ENCODE measurements at places on chromosomes 3 and 15.

- no peak for DNase-seq
These were observed 139.0 kb downstream of the FAM43A start for GRCh38 chr3:194824701-194825111.

GRCh38 chr15:33586786-33587697, 276.3 kb downstream of the RYR3 start:
- no peak for DNase-seq

- no peak for DNase-seq
These were observed 31.4 kb downstream of the NBEAL2 start for GRCh38 chr3:47010910-47011309.

- DNase-seq = no peak
These were observed 343.7 kb downstream of the NSUN3 start for GRCh38 chr3:94406595-94406994.

- DNase-seq = no peak
These were observed 70.8 kb upstream of the FILIP1L start for GRCh38 chr3:100184948-100185570.

- no peak for DNase-seq
These were observed 125.4 kb downstream of the MEGF11 start for GRCh38 chr15:66128116-66128680.

DNA sequence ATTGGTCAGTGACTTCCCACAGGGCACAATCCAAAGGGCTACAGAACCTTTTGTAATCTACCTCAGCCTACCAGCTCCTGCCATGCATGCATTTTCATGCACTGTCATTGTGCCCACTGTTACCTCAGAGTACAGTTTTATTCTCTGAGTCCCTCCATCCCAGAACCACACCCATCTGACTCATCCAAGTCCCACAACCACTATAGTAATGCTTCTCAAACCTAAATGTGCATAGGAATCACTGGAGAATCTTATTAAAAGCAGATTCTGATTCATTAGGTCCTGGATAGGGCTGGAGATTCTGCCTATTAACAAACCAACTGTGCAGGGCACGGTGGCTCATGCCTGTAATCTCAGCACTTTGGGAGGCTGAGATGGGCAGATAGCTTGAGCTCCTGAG, 3.7 kb upstream of the B3GALNT1 start:
- DNase-seq = no peak

GRCh38 chr3:55097441-55097840, 169.6 kb upstream of the LRTM1 start:
- no peak for DNase-seq

- DNase-seq = no peak
These were observed 36.5 kb downstream of the HCN4 start for GRCh38 chr15:73331991-73332925.

GRCh38 chr3:29429055-29429679, 148.3 kb downstream of the RBMS3 start:
- DNase-seq = no peak

All from activated CD4-positive, alpha-beta T cell treated with anti-CD3 and anti-CD28 coated beads for 4 hours (primary cell).